EL (cell line): ENCODE measurements at places on chromosomes 3 and 15.
A peak's percentile ranks its signal among the peaks of the same experiment; 100 is the strongest.

GRCh38 chr15:41502795-41503668, 9.4 kb downstream of the ITPKA start:
- no peak for DNase-seq

DNA sequence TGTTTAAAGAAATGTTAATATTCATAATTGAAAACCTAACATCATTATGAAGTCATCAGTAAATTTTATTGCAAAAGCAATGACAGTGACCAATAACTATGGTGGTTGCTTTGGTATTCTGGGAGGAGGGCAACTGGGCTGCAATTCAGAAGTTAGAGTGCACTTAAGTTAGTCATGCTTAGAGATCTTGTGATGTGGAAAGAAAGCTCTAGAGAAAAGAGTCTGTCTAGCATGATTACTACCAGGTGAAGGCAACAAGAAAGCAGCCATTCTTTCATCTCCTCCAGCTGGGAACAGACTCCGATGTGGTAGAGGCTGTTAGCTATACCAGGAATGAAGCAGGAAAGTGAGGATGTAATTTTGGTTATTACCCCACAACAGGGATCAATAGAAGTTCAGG, 625.6 kb downstream of the SI start:
- no peak for DNase-seq

DNA sequence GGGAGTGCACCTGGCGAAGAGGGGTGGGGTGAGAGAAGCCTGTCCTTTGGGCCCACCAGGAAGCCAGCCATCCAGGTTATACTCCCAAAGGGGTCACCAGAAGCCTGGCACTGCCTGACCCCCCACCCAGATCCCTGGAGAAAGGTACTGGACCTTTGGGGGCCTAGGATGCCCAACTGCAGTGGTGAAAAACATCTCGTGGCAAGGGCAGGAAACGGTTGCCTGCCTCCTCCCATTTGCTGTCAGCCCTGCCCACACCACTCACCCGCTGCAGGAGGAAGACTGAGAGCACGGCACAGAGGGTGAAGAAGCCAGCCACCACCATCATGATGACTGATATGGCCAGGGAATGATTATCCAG, 2.2 kb upstream of the ULK3 start:
- no peak for DNase-seq

- DNase-seq, result peak; percentile 18
Observed at GRCh38 chr3:168620854-168621253, 525.1 kb upstream of the GOLIM4 start.

- DNase-seq, result no peak
Observed at GRCh38 chr15:98257290-98257689, 296.8 kb downstream of the ARRDC4 start.

GRCh38 chr3:5198986-5199731, 11.7 kb downstream of the EDEM1 start:
- DNase-seq, result no peak

DNA sequence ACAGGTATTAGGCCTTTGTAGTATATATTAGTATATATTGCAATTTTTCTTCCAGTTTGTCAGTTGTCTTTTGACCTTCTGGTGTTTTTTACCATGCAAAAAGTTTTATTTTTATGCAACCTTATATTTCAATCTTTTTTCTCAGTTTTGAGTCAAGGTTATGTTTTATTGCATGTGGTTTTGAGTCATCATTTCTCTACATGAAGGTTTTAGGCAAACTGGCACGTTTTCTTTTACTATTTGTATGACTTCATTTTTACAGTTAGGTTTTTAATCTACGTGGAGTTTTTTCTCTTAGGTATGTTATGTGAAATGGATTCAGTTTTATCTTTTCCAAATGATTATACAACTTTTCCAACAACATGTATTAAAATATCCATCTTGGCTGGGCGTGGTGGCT, 36.8 kb upstream of the TCAIM start:
- DNase-seq, result peak; percentile 15

DNA sequence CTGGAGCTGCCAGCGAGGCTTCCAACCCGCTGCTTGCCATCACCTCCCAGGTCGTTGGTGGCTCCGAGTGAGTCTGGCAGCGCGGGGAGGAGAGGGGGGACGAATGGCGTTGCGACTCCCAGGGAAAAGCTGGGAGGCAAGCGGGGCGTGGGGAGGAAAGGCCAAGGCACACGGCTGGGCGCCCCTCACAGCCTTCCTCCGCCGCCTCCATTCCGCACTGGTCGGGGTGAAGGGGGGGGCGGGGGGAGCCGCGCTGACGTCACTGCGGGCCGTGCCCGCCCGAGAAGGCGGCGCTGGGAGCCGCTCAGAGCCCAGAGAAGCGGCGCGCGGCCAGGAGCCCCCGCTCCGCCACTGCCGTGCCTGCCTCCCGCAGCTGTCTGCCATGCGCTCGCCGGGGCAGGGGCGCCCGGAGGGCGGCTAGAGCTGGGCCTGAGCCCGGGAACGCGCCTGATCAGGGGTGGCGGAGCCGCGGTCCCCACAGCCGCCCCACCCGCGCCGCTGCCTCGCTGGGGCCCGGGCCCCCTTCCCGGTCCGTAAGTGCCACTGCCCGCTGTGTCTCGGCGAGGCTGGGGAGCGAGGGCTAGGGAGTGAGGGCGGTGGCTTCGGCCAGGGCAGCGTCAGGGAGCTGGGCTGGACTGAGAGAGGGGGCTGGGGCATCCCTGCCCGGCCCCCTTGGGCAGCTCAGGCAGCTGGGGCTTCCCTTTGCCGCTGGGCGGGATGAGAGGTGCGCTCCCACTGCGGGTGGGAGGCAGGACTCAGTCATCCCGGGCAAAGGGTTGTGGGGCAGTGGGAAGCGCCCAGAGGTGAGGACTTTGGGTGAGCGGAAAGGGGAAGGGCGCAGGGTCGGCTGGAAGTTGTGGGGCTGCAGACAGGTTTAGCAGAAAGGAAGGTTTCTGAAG, 27.8 kb upstream of the POLG start:
- DNase-seq, result no peak

GRCh38 chr3:30646181-30646876, 39.9 kb downstream of the TGFBR2 start:
- DNase-seq, result no peak

GRCh38 chr15:40430271-40430805, 10.4 kb upstream of the BAHD1 start:
- no peak for DNase-seq

DNA sequence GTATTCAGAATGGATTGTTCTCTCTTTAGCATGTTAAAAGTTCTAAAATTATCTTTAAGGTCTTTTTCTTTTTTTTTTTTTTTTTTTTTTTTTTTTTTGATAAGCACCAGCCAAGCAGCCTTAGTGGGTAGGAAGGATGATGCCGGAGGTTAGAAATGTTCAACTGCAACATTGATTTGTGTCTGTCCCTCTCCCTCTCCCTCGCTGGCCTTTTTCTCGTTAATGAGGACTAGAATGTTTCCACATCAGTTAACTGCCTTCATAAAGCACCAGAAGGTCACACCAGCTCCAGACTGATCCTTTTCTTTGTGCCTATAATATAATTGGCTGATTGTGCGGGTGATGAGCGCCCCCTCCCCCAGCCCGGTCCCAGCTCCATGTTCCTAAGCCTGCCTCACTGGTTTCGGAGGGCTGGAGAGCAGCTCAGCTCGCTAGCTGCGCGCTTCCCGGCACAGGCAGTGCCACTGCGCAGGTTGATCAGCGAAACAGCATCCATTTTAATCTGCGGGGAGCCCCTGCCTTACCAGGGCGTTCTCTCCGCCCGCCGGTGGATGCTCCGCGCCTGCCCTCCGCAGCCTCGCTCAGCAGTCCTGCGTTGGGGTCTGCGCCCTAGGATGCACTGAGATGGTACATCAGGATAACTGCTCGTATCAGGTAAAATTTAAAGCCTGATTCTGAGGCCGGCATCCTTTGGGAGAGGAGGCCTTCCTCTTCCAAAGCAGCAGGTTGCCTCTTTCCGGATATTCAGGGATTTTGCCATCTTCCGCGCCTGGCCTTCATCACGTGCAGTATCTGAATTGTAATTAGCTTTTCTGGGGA, 148.9 kb upstream of the IL12A start:
- DNase-seq, result no peak

- no peak for DNase-seq
Observed at GRCh38 chr3:56914646-56915045, 112.9 kb upstream of the ARHGEF3 start.

DNA sequence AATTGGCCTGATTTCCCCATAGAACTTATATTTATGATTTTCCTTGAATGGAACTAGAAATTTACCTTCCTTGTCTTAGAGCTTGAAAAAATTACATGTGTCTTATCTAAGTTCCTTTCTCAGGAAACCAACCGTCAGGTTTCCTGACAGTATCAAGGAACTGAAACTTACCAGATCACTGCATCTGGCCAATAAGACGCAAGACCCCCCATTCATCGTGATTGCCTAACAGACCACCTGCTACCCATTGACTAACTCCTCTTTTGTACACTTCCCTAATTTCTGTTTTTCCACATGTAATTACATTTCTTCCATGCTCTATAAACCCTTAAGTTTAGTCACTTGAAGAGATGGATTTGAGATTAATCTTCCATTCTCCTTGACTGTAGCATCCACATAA, 517.2 kb upstream of the CBLB start:
- DNase-seq, result no peak

DNA sequence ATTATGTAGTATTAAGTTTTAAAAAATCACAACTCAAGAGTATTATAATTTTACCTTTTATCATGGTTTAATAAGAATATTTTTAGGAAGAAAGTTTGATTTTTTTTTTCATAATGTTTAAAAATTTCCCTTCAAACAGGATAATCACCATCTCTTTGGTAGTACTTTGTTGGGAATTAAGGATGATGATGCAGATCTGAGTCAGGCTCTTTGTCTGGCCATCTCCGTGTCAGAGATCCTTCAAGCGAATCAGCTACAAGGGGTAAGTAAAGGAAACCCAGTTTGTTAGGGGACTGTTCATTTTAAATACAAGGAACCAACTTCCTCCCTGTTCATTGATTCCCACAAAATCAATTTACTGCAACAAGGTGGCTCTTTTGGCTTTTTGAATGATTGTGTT, 36.8 kb upstream of the NIT2 start:
- peak; percentile 36 for DNase-seq

DNA sequence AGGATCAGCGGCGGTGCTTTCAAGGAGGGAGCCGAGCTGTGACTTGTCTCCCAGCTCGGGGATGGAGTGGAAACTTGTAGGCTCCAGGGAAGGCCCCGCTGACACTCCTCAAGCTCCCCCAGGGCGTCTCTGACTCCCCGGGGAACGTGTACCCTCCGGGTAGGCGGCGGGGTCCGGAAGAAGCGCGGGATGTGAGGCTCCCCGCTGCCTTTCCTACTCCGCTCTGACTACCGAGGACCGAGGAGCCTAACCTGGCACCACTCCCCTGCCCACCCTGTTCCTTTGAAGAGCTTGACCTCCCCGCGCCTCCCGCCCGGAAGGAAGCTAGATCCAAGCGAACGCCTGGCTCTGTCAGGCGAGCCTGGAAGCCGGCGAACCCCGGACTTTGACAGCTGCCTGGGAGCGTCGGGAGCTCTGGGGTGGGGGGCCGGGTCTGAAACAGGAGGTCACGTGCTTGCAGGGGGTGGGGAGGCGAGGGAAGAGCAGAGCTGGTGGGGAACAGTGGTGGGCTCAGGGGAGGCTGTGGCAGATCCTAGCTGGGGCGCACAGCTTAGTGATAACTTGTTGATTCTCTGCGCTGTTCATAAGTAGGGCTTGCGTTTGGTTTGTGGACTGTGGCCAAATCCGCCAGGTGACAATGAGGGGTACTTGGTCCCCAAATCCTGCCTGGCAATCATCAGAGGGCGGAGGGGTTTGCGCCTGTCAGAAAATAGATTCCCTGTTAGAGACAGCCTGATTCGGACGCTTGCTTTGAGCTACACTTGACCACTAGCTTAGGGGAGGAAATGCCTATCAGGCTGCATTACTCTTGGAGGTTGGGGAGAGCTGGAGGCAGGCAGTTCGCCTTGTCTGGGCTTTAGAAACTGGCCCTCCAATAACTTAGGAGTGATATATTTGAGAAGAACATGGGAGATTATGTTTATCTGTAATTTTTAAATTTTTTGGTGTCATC, 1.2 kb downstream of the CLSTN2 start:
- no peak for DNase-seq

DNA sequence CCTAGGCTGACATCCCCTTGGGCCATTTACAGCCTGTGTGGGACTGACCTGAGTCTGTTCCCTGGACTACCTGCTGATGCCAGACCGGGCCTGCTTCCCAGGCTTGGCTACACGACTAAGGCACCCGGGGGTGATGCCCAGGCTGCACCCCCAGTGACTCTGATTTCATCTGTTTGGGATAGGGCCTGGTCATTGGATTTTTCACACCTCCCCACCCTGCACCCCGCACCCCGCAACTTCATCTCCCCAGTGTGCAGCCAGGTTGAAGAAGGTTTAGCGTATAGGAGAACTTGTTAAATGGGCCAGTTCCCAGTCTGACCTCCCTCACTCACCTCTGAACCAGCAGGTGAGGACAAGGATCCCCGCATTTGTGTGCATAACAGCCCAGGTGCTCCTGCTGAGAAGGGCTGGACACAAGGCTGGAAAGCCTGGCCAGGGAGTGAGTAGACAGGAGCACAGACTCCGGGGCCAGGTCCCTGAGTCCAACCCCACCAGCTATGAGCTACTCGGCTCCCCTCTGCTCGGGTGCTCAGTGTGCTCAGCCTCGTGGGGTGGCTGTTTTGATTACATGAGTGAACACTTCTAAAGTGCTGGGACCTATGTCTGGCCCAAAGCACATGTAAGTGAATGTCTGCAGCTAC, 18.5 kb downstream of the SLC6A20 start:
- no peak for DNase-seq

- DNase-seq, result no peak
Observed at GRCh38 chr3:53142986-53143385, 12.8 kb upstream of the RFT1 start.

- DNase-seq, result no peak
Observed at GRCh38 chr3:173007079-173007723, 133.8 kb downstream of the SPATA16 start.

DNA sequence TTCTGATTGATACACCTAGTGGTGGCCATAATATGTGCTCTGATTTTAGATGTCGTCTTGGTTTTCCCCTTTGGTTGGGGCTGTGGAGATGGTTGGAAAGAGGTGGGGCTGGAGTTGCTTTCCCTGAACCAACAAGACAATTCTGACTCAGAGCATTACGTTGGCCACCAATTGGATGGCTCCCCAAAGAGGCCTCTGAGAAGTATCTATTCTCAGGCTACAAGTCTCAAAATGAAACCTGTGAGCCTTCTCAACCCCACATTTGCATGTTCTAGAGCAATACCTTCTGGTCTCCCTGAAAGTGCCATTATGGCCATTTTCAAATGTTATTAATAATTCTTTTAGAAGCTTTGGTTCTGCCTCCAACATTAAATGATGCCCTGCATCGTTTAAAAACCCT, 188.4 kb upstream of the WNT5A start:
- DNase-seq, result no peak

GRCh38 chr3:161051856-161052255, 53.3 kb downstream of the B3GALNT1 start:
- no peak for DNase-seq

GRCh38 chr3:20648294-20648693, 462.3 kb upstream of the SGO1 start:
- peak; percentile 87 for DNase-seq
